Lower lobe of right lung (tissue), 2 donors: ENCODE measurements at places on chromosomes 16 and 17. TPM values are rescaled to one million over a fixed set of nuclear protein-coding genes. Genes with fewer than 3 reads are reported as not detected.

MYH8 gene
- not detected for total RNA-seq

SHISA9 gene
- not detected for total RNA-seq

DNA sequence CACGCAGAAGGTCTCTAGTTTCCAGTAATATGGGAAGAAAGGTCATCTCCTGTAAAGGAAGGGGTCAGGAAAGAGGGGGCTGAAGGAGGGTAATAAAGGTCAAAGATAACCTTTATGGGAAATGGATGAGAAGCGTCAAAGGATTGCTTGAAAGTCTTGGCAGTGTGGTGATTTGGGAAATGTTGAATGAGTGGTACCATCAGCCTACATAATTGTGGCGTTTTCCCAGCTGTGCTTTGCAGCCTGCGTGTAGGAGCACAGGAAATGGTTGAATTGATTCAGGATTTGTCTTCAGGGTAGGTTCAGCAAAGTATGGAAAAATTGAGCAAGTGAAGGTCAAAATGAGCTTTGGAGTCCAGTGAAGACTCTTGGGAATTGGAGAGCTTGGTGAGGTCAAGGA is 115.8 kb upstream of the NOL11 start:
- H3K4me3 ChIP-seq: no peak overlapping the region
- H3K27ac ChIP-seq: no peak overlapping the region
- peaks cover 16% of the 10 kb centered on the region for H3K4me1 ChIP-seq

GRCh38 chr17:56658648-56659047 is 65.1 kb downstream of the NOG start:
- H3K27me3 ChIP-seq: no peaks in the 10 kb centered on the region
- no peak overlapping the region for H3K4me3 ChIP-seq
- H3K36me3 ChIP-seq: no peaks in the 10 kb centered on the region

- H3K36me3 ChIP-seq: peaks cover 6% of the 10 kb centered on the region
- peak; percentile 86 for DNase-seq
- peak overlapping the region; percentile 47 for H3K27ac ChIP-seq
- H3K27me3 ChIP-seq: no peaks in the 10 kb centered on the region
- no peak overlapping the region for H3K4me3 ChIP-seq
Observed at GRCh38 chr16:11133344-11133943, 122.6 kb downstream of the SOCS1 start.

- H3K4me1 ChIP-seq: peaks cover 10% of the 10 kb centered on the region
- H3K27ac ChIP-seq: no peak overlapping the region
- no peak overlapping the region for H3K4me3 ChIP-seq
- no peak for DNase-seq
Observed at GRCh38 chr17:36107660-36108059, 4.0 kb downstream of the CCL4 start.

GRCh38 chr17:38735161-38735997 is 5.2 kb downstream of the CISD3 start:
- no peak overlapping the region for H3K4me3 ChIP-seq
- no peak overlapping the region for H3K27ac ChIP-seq
- peaks cover 62% of the 10 kb centered on the region for H3K36me3 ChIP-seq

DNA sequence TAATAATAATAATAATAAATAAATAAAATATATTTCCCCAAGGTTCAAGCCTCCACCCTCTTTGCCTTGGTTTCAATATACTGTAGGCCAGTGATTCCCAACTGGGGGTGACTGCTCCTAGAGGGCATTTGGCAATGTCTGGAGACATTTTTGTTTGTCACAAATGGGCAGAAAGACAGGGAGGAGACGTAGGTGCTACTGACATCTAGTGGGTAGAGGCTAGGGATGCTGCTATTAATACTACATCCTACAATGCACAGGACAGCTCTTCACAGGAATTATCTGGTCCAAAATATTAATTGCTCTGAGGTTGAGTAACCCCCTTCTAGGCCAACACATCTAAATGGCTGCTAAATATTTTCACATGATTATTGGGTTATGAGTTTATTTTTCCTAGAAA is 12.8 kb upstream of the PRR14 start:
- H3K27me3 ChIP-seq: no peaks in the 10 kb centered on the region
- H3K4me1 ChIP-seq: peaks cover 14% of the 10 kb centered on the region
- no peaks in the 10 kb centered on the region for H3K36me3 ChIP-seq
- H3K4me3 ChIP-seq: no peak overlapping the region
- H3K27ac ChIP-seq: no peak overlapping the region

DNA sequence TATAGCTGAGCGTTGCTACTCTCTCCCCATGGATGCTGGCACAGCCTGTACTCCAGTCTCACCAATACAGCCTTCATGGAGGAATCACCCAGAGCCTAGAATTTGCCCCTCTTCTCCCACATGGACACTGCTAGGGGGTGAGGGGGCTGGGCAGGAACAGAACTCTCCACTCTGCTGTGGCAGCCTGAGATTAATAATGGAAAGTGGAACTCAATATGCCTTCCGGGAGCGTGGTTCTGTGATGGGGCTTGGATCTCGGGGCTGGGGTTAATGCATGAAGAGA is 1.2 kb downstream of the SLC9A5 start:
- DNase-seq: peak; percentile 25
- no peaks in the 10 kb centered on the region for H3K36me3 ChIP-seq
- H3K27ac ChIP-seq: no peak overlapping the region
- H3K4me3 ChIP-seq: no peak overlapping the region

DNA sequence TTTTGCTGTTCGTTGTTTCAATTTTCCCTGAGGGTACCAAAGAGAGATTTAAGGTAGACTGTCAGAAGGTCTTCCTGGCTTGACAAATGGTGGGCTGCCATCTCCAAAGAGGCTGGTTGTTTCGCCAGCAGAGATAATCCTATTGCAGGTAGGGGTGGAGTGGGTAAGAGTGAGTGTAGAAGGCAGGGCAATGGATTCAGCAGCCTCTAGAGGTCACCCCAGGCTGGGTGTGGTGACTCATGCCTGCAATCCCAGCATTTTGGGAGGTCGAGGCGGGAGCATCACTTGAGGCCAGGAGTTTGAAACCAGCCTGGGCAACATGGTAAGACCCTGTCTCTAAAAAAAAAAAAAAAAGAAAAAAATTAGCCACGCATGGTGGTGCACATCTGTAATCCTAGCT is 34.6 kb downstream of the DCAKD start:
- no peaks in the 10 kb centered on the region for H3K36me3 ChIP-seq
- no peak overlapping the region for H3K4me3 ChIP-seq
- peaks cover 23% of the 10 kb centered on the region for H3K4me1 ChIP-seq
- peaks cover 30% of the 10 kb centered on the region for H3K27me3 ChIP-seq

- peaks cover 64% of the 10 kb centered on the region for H3K36me3 ChIP-seq
- no peak overlapping the region for H3K27ac ChIP-seq
Observed at GRCh38 chr16:70678898-70679670, 6.8 kb downstream of the MTSS2 start.

- H3K4me1 ChIP-seq: peaks cover 24% of the 10 kb centered on the region
- no peak overlapping the region for H3K4me3 ChIP-seq
- peak overlapping the region; percentile 53 for H3K27ac ChIP-seq
- no peaks in the 10 kb centered on the region for H3K27me3 ChIP-seq
- peak; percentile 74 for DNase-seq
- H3K36me3 ChIP-seq: peaks cover 6% of the 10 kb centered on the region
Observed at GRCh38 chr16:89502081-89502843, 5.9 kb upstream of the SPG7 start.
